ENCODE measurements at places on chromosomes 5 and 9.

GRCh38 chr9:79014929-79015699, 556.7 kb upstream of the TLE4 start:
- DNase-seq, result no peak

GRCh38 chr9:88387036-88387551, 1.1 kb upstream of the SPIN1 start:
- DNase-seq, result no peak

- DNase-seq, result no peak
Observed at GRCh38 chr5:73996151-73996755, 370.3 kb downstream of the ARHGEF28 start.

DNA sequence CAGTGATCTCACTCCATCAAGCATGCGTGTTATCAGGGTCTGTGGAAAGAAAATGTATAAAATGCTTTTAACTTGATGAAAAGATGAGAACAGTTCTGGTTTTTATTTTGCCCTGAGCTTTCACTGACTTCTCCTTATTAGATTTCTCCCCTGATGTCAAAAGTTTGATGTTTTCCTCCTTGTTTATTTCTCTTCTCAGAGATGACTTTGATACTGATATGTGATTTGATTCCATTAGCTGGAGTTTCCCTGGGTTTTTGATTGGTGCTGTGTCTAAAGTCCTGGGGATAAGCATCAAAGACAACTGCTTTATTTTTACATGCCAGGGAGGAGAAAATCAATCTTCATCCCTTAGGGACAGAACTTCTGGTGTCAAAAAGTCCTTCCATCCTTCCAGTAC, 510.0 kb downstream of the KCTD16 start:
- no peak for DNase-seq

- DNase-seq, result no peak
Observed at GRCh38 chr5:163410505-163410904, 26.9 kb upstream of the CCNG1 start.

- DNase-seq, result no peak
Observed at GRCh38 chr9:97703437-97704344, 6.6 kb upstream of the XPA start.

DNA sequence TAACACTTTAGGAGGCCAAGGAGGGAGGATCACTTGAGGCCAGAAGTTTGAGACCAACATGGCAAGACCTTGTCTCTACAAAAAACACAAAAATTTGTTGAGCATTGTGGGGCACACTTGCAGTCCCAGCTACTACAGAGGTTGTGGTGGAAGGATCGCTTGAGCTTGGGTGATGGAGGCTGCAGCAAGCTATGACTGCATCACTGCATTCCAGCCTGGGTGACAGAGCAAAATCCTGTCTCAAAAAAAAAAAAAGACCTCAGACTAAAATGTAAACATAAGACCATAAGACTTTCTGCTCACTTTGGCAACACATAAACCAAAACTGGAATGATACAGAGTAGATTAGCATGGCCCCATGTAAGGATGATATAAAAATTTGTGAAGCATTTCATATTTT, 24.6 kb upstream of the NANS start:
- DNase-seq, result no peak

- no peak for DNase-seq
Observed at GRCh38 chr9:76580188-76580587, 121.2 kb downstream of the GCNT1 start.

DNA sequence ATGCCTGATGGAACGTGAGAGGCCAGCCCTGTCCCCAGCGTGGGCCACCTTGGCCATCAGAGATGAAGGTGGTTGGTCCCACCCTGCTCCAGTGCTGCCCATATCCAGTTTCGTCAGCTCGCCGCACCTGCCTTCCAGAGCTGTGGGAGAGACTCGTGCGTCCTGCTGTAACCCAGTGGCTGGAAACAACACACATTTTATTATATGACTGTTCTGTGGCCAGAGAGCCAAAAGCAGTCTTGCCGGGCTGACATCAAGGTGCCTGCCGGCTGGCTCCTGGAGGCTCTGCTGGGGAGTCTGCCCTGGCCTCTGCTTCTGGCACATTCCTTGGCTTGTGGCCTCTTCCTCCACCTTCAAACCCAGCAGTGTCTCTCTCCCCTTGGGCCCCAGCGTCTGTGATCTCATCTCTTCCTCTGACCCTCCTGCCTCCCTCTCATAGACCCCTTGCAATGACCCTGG, 94.7 kb downstream of the RXRA start:
- no peak for DNase-seq

All from KG1 (cell line).